NCI-H187 treated with DMSO at 0.1 percent for 48 hours (cell line): ENCODE measurements at places on chromosomes 2 and 18.

DNA sequence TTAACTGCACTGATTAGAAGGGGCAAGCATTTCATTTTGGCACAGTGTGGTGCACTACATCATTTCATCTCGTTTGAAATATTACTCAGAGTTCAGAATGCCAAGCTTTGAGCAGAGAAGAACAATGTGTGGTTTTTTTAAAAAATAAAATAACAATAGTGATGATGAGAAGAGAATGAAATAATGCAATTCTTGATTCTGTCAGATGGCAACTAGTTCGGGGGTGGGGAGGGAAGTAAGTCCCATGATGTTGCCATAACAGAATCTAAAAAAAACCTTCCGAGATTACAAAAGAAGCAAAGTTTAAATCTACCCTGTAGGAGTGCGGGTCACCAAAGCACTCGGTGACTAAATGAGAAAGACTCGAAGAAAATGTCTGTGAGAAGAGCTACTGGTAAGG is 490.4 kb downstream of the NR4A2 start:
- DNase-seq = no peak

DNA sequence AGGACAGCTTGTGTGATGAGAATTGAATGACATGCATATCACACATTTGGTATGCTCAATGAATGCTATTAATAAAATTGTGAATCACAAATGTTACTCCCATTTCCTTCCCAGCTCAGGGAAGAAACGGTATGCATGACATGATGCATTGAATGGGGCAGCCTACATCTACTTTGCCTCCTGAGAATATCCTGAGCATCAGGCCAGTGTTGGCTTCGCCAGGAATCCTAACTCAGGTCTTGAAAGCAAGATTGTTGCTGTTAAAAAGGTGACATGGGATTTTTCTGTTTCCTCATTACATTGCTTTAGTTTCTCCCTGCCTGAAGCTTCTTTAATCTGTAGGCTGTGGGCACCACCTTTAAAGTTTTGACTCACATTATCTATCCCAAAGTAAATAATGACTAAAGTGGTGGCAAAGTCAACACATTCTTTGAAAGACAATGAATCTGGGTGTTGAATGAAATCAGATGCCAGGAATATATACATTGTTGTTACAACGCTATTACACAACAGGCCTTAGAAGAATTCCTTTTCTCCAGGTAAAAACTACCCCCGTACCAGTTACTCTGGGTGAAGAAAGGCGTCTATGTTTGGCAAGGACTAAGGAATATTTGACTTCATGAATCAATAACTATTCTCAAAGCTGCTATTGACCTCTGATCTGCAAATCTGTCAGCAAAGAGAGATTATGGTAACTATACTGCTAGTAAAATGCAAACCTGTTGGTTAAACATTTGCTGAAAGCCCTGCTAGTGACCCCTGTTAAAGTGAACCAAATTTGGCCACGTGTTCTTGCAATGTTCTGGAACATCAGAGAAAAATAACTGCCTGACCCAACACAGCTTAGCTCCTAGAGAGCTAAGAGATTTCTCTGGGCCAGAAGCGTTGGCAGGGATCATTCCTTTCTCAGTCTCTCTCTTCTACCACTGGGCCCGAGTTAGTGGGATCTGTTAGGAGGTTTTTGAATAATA is 30.5 kb upstream of the NEDD4L start:
- no peak for DNase-seq

DNA sequence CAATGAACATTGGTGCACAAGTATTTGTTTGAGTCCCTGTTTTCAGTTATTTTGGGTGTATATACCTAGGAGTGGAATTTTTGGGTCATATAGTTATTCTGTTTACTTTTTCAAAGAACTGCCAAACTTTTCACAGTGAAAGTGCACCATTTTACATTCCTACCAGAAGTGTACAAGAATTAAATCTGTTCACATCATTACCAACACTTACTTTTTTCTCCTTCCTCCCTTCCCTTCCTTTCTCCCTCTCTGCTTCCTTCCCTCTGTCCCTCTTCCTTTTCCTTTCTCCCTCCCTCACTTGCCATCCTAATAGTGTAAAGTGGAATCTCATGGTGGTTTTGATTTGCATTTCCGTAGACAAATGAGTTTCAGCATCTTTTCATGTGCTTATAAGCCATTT is 11.9 kb downstream of the ADNP2 start:
- DNase-seq = no peak

- no peak for DNase-seq
Measured at GRCh38 chr2:24491542-24492420, 727 bp downstream of the NCOA1 start.

GRCh38 chr2:232385660-232386489 is 7.3 kb downstream of the ALPP start:
- no peak for DNase-seq

- DNase-seq = no peak
Measured at GRCh38 chr18:34704074-34704473, 6.0 kb upstream of the DTNA start.

DNA sequence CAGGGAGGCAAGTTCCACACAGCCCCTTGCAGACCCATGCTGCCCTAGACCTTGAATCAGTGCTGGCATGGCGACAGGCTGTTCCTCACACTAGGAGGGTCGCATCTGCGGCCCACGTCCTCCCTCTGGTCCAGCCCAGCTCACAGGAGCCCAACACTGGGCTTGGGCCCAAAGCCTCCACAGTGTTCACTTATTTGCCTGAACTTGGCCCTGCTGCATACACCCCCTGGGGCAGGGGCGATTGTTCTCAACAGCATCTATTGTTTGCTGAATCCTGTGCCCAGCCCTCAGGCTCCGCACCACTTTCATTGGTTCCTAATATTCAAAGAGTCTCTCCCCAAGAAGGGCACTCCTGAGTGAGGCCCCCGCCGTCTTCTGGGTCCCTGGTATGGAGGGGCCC is 90.7 kb downstream of the ZBTB7C start:
- no peak for DNase-seq

DNA sequence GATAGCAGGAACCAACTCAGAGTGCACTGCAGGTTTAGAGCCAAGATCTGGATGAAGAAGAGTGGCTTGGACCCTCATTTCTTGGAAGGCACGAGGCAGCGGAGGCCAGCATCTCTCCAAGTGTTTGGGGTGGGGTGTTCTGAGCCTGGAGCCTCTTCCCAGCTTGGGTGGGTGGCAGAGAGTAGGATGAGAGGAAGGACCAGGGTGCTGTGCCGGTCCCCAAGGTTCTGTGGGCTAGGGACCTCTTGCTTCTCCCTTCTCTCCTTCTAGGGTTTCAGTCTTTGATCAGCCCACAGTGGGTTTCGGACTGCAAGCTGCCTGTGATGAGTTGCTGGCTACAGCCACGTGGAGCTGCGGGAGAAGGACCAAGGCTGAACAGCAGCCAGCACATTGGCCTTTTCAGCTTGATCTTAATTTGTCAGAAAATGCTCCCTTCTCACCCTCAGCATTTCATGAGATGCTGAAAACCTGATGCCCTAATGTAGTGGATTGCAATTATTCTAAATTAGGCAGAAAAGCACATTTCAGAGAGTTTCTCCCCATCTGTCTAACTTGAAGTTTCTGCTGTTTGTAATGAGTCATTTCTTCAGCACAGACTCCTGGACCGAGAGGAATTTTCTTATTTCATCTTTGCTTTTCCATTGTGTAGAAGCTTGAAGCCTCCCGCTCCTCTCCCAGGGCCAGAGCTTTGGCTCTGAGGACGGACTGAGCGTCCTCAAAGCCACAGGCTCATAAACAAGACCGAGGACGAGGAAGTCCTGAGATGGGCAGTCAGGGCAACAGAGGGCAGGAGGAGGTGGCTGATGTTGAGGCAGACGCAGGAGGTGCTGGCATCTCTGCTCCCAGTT is 99.1 kb upstream of the HDAC4 start:
- DNase-seq = no peak

- DNase-seq = no peak
Measured at GRCh38 chr18:50422286-50422898, 47.5 kb downstream of the SKA1 start.

DNA sequence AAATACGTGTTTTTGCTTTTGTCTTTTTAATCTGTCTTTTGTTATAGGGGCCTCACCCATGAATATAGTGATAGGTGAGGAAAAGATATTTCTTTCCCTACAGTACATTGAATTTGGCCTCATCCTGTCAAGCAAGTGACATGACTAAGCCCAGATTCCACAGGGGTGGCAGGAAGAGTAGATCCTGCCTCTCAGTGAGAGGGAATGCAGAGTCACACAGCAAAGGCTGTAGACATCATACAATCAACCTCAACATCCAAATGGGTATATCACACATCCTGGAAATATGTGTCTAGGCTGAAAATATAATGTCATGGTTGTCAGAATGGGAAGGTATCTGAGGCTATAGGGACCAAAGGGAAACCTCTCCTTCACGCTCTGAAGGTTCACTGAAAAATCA is 269.6 kb downstream of the CDH20 start:
- DNase-seq = no peak
